Fibroblast of skin of right quadriceps (primary cell): ENCODE measurements at places on chromosomes 16 and 17.

DNA sequence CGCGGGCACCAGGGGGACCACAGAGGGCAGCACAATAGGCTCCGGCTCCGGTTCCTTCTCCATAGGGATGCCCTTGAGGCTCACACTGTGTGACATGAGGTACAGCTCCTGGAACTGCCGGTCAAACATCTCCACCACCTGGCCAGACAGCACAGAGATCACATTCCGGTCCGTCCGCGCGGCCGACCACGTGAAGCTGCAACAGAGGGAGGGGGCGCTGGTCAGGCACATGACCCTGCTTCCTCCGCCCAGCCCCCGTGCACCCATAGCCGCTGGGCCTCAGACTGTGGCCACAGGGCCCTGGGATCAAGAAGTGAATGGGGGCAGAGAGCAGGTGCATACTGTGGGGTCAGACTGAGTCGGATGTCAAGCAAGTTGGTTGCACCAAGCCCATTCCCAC lies 25.9 kb downstream of the FAM83G start:
- DNase-seq, result no peak

- peak; percentile 41 for DNase-seq
These were observed 439.8 kb downstream of the SOX9 start for GRCh38 chr17:72560303-72561247.

GRCh38 chr16:84528322-84528721 lies 23.9 kb upstream of the MEAK7 start:
- DNase-seq, result no peak

DNA sequence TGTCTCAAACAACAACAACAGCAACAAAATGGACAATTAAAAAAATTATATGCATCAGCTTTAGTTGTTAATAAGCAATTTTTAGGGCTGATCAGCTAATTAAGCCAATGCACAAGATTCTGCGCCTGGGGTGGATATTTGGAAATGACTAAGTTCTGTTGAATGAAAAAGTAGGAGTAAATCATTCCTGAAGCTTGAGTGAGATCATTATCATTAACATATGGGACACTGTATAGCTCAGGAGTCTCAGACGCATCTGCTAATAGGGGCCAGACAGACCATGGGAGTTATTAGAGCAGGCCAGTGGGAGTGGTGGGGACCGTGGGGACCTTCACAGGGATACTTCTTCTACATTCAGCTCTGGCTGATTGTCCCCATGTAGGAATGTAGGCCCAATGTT lies 22.8 kb downstream of the IRX5 start:
- DNase-seq, result peak; percentile 57

GRCh38 chr17:70675070-70675590 lies 505.8 kb downstream of the KCNJ2 start:
- DNase-seq, result no peak

- peak; percentile 90 for DNase-seq
These were observed 22.5 kb downstream of the VPS53 start for GRCh38 chr17:692116-692515.

DNA sequence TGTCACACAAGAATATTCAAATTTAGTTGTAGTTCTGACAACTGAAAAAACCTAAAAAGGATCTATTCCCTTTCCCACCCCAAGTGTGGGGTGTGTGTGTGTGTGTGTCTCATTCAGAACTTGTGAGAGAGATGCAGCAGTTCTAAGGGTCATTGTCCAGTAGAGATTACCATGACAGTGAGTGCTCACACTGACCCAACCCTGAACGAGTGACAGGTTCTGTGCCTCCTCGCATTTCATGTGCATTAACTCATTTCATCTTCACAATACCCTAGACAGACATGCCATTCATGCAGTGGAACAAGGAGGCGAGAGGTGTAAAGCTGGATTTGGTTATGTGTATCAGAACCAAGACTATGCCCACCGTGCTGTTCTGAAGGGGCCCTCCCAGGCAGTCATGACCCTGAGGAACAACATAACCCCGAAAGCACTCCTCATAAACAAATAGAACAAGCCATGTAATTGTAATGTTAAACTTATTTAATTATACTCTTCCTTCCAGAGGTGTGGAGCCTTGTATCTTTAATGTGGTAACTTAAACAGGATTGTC lies 102.1 kb downstream of the CLEC16A start:
- DNase-seq, result no peak

DNA sequence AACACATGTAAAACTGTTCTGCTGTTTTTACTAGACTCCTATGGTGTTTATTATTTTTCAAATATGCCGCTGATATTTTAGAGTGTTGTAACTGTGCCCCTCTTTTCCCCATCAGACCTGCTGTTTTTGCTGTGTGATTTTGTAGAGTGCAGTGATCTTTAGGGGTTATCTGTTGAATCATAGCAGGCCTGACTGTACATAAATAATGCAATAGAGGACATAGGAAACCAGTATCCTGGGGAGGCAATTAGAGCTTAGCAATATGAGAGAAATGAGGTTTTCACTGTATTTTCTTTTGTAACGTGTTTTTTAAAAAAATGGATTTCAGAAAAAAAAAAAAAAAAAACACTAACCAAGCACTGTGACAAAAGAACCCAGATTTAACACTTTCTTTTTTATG lies 662.2 kb downstream of the TOX3 start:
- no peak for DNase-seq

GRCh38 chr16:22050963-22051362 lies 41.4 kb upstream of the VWA3A start:
- no peak for DNase-seq

DNA sequence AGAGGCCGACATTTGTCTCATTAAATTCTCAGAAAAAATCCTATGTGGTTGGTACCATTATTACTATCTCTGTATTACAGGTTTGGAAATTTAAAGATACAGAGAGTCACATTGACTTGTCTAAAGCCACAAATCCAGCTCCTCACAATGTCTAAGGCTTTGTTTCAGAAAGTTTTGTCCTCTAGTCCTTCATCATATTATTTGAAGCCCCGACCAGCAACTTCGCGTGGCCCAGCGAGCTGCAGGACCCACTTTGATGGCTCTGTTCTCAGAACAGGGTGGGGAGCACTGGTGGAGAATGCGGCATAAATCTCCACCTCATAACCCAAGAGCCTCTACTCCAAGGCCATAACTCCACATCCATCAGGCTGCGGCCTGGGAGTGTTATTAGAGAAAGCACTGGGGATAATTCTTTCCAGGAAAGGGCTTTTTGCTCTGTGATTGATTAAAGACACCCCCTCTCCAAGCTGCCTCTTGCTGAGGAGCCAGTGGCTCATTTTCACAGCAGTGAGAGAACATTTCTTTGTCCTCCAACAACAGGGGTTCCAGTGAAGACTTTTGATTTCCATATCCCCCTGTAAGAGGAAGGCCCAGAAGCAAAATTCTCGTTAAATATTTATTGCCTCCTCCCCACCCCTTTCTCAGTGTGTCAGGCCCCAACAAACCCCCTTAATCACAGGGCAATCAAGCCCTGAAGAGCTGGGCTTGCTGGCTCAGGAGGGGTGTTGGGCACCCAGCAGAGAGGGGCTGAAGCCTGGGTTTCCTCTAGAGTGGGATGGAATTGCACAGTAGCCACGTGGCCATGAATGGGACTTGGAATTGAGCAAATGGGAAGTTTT lies 113.7 kb upstream of the CDH11 start:
- no peak for DNase-seq

DNA sequence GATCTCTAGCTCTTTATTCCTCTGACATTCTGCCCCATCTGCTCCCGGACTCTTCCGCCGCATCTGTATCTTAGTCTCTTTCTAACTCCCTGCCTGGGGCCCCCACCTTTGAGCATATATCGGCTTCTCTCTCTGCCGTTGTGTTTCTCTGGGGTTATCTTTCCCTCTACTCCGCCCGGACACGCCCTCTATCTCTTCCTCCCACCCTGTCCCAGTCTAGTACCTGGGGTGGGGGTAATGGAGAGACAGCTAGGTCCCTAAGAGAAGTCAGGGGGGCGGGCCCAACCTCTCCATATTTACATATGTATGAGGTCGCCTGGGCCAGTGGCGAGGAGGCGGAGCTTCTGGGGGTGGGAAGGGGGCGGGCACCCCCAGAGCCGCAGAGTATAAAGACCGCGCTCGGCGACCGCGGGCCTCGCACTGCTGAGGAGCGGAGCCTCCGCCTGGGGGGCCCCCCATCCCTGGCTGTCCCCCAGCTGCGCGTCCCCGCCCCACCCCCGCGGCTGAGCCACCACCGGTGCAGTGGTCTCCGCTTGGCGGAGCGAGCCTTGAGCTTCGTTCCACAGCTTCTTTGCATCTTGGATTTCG lies at the start of gene ATP1B2:
TSS of gene ATP1B2 (plus strand) at position 418 of the 588 bp plus-strand sequence. CDS start 593 bp downstream, outside the sequence.
- peak; percentile 11 for DNase-seq

GRCh38 chr16:29743827-29744531 lies 1.8 kb downstream of the C16orf54 start:
- DNase-seq, result no peak

DNA sequence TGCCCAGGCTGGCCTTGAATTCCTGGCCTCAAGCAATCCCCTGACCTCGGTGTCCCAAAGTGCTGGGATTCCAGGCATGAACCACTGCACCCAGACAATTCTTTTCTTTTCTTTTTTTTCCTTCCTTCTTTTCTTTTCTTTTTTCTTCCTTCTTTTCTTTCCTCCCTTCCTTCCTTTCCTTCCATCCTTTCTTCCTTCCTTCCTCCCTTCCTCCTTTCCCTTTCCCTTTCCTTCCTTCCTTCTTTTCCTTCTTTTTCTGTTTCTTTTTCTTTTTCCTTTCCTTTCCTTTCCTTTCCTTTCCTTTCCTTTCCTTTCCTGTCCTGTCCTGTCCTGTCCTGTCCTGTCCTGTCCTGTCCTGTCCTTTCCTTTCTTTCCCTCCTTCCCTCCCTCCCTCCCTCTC lies 44.6 kb downstream of the PLCG2 start:
- DNase-seq, result no peak
